ENCODE measurements at places on chromosomes 4 and X. TPM values are rescaled to one million over a fixed set of nuclear protein-coding genes. Genes with fewer than 3 reads are reported as not detected.

DNA sequence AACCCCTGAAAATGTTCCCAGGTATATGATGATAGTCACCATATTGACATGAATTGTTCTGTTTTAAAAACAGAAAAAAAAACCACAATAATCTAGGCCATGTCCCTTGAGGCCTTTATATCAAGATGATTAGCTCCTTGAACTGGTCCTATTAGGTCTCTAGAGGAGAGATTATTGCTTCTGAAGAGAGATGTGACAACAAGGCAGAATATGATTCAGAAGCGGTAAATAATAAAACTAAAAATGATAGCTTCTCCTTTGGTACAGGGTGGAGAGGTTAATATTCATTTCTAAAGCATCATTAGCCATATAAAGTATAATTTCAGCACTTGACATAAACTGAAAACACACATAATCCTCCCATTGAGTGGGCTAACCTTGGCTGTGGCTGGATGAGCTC is 25.8 kb downstream of the TLR8 start:
- DNase-seq = no peak

- no peak for DNase-seq
Observed at GRCh38 chr4:94403751-94404150, 48.0 kb upstream of the PDLIM5 start.

The CCDC120 gene
- 2.8 TPM for total RNA-seq

The PAGE4 gene
- not detected for total RNA-seq

The HNRNPDL gene
- 180 TPM for total RNA-seq

DNA sequence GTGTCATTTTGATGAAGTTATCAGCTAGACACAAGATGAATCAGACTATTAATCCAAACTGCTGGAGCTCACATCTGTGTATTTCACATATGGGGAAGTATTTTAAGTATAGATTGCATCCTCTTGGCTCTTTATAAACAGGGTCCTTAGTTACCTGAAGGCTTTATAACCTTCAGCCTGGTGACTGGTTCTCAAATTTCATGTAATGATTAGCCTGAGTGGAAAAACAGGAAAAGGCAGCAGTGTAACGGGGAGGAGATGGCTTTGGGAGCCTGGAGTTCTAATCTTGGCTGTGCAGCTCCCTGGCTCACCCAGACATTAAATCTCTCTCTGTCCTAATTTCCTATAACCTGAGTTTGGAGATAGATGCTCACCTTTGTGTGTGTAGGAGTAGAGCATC is 103.8 kb upstream of the HPF1 start:
- DNase-seq = no peak

DNA sequence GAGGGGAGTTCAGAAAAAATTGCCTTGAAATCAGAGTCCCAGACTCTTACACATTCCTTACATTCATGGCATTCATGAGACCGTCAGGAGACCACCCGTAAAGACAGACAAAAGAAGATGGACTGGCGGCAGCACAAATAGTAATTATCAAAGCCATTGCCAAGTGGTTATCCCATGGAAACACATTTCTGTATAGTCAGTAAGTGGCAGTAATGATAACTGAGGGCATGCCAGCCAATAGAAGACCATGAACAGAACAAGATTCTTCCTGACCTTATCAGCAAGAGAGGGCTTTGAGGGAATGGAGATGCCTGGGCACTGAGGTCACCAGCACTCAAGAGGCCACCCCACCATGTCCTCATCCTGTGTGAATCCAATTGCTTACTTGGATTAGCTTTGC is 121.7 kb upstream of the HCCS start:
- no peak for DNase-seq

The TLR7 gene
- total RNA-seq = 2.7 TPM

- DNase-seq = no peak
Observed at GRCh38 chr4:123378794-123379193, 17.8 kb upstream of the SPRY1 start.

GRCh38 chrX:153944140-153944799 is at the start of gene RENBP:
Gene RENBP, minus strand, starts transcription at chrX:153944643. Its CDS starts 33 bp downstream, at chrX:153944610.
- no peak for DNase-seq

The CLNK gene
- not detected for total RNA-seq

- no peak for DNase-seq
Observed at GRCh38 chr4:147059064-147059731, 113.5 kb upstream of the TTC29 start.

DNA sequence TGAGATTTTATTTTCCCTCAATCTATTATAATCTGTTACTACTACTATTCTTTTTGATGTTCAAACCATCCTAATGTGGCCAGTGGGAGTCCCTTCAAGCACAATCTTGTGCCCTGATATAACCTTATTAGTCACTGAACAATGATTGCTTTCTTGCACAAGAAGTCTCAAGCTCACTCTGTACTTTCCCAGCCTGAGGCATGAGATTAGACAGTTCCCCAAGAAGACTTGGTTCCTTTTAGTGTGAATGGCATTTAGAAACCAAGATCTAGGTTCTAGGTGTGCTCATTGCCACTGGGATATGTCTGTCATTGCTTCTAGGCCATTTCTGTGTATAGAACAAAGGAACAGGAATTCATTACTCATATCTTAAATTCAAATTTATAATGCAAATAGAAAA is 28.0 kb upstream of the RBM41 start:
- no peak for DNase-seq
